ENCODE measurements at places on chromosomes 7 and 10.
A peak's percentile ranks its signal among the peaks of the same experiment; 100 is the strongest.

DNA sequence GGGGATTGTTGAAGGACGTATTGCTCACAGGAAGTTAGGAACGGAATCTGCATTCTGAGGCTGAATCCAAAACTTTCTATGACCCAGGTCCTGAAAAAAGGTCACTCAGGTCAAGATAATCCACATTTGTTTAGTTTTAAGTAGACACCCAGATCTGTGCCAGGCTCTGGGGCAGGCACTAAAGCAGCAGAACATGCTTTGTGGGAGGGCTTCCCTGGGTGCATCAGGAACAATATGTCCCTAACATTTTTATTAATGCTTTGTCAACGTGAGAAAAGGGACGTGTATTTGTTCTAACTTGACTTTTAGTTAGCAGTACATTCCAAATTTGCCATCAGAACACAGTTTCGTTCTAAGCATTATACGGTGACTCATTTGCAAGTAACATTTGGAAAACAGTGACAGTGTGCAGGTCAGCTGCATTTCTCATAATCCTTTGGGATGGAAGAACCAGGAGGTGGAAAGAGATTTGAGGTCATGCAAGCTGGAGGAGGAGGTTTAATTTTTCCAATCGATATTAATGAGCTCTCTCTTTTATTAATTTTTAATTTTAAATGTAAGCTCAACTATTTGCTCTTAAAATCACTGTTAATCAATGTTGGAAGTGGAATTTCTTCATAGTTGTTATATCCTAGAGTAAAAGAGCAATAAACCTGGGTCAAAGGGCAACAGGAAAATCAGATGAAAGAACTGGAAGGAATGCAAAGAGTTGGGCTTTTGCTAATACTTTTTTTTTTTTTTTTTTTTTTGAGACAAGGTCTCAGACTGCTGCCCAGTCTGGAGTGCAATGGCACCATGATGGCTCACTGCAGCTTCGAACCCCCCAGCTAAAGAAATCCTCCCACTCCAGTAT lies 35.0 kb downstream of the TAS2R41 start:
- no peak for DNase-seq

DNA sequence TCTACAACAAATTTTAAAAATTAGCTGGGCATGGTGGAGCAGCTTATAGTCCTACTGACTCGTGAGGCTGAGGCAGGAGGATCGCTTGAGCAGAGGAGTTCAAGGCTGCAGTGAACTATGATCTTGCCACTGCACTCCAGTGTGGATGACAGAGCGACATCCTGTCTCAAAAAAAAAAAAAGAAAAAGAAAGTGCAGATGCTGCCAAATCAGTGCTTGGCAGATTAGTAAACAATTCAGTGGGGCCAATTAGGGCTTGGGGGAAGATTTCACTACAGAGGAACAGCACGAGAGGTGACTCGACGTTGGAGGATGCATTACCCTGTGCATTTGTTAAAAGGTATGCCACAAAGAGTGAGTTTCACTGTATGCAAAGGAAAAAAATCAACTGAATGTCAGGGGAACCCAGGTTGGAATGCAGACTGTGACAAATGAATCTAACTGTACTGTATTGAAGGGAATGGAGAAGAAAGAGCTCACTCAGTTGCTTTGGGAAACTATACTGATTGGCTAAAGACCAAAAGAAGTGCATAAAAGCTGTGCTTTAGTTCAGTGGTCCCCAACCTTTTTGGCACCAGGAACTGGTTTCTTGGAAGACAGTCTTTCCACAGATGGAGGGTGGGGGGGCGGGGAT lies 31.6 kb downstream of the GARIN1A start:
- DNase-seq, result peak; percentile 82

GRCh38 chr10:97895915-97896314 lies 46.3 kb downstream of the GOLGA7B start:
- DNase-seq, result no peak

DNA sequence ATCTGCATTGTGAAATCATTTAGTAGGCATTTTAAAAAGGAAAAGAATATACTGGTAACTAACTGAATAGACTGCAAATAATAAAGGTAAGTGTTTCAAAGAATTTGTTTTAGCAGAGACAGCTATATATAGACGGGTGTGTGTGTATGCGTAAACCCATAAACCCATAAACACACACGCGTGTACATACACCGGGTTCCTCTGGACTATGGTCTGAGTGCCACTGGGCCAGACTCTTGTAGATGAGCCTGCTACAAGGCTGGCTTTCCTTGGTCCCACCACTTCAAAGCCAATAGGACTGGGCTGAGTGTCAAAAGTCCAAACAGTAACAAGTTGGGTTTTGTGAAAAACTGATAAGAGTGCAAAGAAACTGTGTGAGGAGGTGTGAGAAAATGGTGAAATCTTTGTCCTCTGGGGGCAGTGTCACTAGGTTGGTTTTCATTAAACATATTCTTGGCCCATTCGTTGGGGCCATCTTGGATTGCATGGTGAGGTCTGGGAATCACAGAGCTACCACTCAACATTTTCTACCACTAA lies 39.8 kb downstream of the GNA12 start:
- no peak for DNase-seq

DNA sequence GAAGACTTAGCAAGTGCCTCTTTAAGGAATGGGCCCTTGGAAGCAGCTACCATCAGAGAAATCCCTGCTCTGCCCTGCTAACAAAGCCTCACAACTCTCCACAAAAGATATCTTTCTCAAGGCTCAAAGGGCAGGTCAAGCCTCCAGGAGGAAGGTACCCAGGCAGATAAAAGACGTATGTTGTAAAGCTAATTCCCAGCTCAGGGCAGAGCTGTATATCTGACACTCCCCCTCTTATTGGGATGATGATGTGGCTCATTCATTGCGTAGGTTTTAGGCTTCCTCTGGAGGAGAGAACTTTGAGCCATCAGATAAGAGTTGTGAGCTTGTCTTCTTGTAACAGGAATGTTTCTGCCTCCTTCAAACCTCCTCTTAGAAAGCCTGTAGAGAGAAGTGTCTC lies 145.4 kb downstream of the CALN1 start:
- DNase-seq, result no peak

DNA sequence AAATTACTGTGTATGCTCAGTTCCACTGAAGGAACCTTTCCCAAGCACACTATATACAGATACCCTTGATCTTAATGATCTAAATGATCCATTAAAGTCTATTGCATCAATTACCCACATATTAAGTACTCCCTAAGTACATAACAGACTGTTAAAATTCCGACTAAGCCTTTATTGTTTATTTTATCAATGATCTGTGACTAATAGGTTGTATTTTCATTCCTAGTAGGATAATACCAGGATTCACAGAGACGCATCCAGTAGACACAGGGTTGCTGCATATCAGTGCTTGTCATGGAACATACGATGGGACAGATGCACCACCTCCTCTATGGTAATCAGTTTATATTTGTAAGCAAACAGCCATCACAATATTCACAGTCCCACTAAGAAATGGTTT lies 159.6 kb upstream of the SLC26A5 start:
- DNase-seq, result no peak

GRCh38 chr7:87021285-87021684 lies 38.2 kb downstream of the ELAPOR2 start:
- DNase-seq, result no peak

DNA sequence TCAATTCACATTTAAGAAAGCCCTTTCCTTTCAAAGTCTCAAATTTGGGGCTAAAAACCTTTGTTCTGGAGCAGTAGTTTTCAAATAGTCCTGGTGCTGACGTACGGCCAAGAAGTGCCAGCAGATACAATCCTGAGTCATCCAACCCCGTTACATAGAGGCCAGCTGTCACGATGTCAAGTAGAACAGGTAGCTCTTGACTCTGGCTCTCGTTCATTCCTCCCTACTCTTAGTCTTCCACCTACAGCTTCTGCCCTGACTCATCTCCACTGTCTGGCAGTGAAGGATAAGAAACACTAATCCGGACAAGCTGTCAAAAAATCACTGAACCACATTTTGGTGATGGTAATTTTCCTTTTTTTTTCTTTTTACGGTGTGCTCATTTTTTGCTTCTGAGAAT lies 132.4 kb upstream of the PTN start:
- peak; percentile 14 for DNase-seq

DNA sequence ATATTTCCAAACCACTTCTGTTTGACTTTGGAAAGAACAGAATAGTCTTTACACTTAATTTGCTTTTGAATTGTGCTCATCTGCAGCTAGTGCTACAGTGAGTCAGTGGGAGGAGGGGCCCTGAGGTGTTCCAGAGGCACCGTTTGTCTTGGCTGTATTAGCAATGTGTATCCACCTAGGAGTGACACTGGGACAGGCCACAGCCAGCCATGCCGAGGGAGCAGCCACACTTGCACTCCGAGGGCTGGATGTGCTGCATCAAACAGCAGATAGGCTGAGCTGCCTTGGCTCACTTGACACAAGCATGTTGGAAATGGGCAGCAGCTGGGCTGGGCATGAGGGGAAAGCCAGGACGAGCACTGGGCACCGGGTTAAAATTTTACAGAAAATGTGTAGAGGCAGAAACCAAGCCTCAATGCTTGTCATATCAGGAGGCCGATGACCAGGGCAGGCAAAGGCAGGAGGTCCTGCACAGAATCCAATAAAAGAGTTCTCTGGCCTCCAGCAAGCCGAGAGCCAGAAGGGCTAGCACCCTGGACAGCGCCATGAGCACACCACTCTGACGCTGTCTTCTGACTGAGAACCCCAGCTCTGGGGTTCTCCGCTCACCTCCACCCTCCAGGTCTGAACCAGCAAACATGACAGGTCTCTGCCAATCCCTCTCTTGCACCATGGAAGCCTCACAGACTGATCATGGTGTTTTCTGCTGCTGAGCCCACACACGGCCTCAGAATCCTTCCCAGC lies 163.3 kb downstream of the GRID1 start:
- DNase-seq, result peak; percentile 12

- DNase-seq, result no peak
Measured at GRCh38 chr7:116560021-116560970, 35.5 kb downstream of the CAV1 start.

GRCh38 chr10:29805134-29805723 lies 170.5 kb upstream of the SVIL start:
- DNase-seq, result no peak

- no peak for DNase-seq
Measured at GRCh38 chr7:885893-886625, 9.7 kb downstream of the GET4 start.
